ENCODE measurements at places on chromosomes 7 and 10.
A peak's percentile ranks its signal among the peaks of the same experiment; 100 is the strongest.

DNA sequence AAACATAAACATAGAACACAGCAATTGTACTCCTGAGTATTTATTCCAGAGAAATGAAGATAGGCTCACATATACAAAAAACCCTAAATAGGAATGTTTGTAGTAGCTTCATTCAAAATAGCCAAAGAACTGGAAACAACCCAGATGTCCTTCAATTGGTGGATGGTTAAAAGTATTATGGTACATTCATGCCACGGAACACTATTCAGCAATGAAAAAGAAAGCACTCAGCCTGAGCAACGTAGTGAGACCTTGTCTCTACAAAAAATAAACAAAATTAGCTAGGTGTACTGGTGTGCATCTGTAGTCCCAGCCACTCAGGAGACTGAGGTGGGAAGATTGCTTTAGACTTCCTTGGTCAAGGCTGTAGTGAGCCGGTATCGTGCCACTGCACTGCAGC lies 94.4 kb downstream of the RAPGEF5 start:
- no peak for DNase-seq

DNA sequence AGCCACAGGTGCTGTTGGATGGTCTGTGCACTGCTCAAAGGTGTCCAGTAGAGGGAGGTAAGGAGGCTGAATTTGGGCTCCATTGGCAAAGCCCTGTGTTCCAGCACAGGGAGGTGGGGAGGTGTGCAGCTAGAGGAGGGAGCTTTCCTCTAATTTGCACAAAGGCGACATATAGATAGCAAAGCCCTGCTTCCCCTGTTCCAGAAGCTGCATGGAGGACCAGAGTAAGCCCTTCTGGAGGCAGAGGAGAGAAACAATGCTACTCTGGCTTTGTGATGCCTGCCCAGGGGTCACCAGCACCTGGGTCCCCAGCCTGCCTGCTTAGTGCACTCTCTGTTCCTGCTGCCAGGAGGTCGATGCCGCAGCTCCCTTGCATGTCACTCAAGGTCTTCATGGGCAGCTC lies 3.4 kb upstream of the ARHGAP22 start:
- DNase-seq = no peak

GRCh38 chr10:98400482-98400881 lies 14.5 kb downstream of the PYROXD2 start:
- no peak for DNase-seq

GRCh38 chr10:49240946-49241345 lies 52.8 kb upstream of the TMEM273 start:
- no peak for DNase-seq

- DNase-seq = no peak
These were observed 2.6 kb upstream of the SAMD8 start for GRCh38 chr10:75108684-75109458.

DNA sequence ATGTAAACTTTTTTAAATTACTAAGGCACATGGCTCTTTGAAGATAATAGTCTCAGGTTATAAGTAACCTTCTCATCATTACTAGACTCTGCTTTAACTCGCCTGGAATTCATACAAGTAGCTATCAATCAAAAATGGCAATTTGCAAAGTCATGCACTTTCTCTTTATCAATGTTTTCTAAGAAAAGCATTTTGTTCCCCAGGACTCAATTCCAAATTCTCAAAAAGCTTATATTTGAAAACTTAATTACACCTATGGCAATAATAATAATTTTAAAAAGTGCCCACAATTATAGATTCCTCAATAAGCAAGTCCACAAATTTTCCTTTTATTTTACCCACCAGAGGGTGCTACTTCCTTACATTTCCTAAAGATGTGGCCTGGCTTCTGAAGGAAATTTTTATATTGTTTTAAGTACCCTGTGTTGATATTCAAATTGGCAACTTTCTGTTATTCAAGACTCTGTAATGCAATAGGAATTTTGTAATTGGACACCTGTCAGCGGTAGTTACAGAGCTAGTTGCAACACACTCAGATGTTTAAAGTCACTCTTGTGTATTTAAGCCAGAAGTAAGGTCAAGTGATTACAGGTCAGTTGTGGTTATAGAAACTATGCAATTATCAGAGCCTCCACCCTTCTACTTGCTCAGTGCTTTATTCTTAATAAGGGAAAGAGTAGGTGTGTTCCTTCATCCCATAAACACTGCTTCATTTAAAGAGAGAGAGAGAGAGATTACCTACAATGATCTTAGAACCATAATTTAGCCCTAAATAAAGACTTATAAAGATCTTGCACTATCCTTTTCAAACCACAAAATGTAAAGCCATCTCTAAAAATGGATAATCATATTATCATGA lies 47.1 kb upstream of the HYAL4 start:
- DNase-seq = peak; percentile 53

- no peak for DNase-seq
These were observed 776.1 kb upstream of the MBL2 start for GRCh38 chr10:53548664-53549063.
